Amniotic stem cell (primary cell): ENCODE measurements at places on chromosomes 5 and 9.

DNA sequence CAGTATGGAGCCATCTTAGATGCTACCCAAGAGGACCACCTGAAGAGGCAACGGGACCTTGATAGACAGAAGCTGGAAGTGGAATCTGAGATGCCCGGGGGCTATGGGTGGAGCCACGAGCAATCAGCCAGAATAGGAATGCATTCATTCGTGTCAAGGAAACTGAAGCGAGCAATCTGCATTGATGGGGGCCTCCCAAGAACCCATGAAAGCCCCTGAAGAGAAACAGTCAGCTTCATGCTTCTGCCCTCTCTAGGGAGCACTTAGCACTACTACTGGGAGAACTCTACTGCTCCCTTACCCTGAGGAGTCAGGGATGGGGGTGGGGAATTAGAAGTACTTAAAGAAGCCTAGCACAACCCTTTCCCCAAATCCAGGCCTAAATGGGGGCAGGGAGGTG, 51.9 kb upstream of the TCERG1 start:
- no peak for DNase-seq

GRCh38 chr5:154516475-154516874, 38.4 kb upstream of the HAND1 start:
- no peak for DNase-seq

- DNase-seq: no peak
These were observed 34.8 kb upstream of the IFNK start for GRCh38 chr9:27489087-27489876.

DNA sequence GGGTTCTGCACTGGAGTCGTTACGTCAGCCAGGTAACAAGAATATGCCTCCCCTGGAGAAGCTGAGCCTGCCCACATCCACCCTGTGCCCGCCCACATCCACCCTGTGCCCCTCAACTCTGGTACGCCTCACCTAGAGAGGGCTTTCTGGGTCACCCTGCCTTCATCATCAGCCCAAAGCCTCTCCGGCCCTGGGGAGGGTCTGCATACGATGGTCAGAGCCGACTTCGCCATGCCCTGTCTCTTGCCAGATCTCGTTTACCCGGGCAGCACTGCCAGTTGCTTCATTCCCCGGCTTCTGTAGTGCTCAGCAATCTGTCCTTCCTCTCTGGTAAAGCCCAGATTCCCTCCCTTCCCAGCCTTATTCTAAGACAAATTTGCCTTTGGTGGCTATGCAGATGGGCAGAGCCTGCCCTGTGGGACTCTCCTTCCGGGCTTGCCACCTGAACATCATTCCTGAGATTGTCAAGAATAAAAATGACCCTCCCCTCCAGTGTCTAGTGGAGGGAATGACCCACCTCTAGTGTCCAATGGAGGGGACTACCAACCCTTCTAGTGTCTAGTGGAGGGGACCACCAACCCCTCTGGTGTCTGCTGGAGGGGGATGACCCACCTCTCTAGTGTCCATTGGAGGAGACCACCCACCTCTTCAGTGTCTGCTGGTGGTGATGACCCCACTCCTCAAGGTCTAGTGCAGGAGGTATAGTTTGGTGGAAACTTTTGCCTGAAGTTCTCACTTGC, 3.4 kb downstream of the PLEKHG4B start:
- DNase-seq: no peak

- no peak for DNase-seq
These were observed 98.7 kb downstream of the CDK5RAP2 start for GRCh38 chr9:120481248-120481647.

DNA sequence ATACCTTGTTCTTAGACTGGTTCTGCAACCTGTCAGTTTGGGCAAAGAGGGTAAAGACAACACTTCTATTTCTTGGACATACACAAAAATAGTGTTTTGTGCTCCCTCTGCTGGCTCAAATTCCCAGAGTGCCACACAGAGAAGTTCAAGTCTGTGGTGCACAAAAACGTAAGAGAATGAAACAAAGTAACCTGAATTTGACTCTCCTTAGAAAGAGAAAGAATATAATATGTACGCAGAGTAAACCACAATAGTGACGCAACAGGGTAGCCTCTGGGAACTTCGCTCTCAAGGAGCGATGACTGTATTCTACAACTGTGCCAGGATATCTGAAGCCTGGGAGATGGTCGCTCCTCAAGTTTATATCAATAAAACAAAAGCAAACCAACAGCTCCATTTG, 18.5 kb downstream of the DDX31 start:
- DNase-seq: no peak

DNA sequence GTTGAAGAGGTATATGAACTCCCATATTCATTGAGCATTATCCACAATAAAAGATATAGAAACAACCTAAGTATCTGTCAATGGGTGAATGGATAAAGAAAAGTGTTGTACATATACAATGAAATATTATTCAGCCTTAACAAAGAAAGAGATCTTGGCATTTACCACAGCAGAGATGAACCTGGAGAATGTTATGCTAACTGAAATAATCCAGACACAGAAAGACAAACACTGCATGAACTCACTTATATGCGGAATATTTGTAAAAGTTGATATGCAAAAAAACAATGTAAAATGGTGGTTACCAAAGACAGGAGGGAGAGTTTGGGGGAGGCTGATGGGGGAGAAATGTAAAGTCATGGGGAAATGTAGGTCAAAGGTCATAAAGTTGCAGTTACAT, 278.7 kb downstream of the ZNF608 start:
- no peak for DNase-seq

DNA sequence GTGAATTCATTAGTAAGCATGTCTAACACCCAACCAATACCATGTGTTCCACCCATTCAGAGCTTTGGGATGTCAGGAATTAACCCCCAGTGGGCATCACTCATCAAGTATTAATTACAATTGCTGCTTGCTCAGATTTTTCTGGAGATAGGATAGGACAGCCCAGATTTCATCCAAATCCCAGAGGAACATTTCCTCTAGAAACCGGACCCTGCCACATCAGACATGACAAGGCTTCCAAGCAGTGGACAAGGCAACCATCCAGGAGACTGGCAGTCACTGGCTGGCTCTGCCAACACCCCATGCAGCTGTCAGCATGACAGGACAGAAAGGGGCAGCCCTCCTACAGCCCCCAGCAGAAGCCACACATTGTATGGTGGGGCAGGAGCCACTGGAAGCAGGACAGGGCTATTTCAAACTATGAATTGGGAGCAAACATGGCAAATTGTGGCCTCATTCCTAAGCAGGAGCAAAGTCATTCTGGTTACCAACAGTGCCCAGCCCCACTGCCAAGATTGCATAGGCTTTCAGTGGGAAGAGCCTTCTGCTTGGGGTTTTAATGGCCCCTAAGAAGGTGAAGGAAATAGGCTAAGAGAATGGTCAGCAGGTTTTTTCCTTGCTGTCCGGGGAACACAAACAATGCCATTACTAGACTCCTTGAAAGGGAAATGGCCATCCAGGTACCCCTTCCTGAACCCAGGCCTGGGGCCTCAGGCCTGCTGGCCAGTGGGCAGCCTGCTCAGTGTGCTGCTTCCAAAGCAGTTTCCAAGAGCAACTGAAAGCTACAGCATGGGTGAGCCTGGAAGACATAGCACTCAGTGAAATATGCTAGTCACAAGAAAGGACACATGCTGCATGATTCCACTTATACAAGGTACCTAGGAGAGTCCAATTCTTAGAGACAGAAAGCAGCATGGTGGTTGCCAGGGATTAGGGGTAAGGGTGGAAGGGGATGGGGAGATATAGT, 294.7 kb upstream of the SLC30A5 start:
- no peak for DNase-seq

- DNase-seq: no peak
These were observed 12.4 kb upstream of the RALGPS1 start for GRCh38 chr9:126902210-126902609.

GRCh38 chr9:68861436-68861835, 152.5 kb downstream of the PRKACG start:
- DNase-seq: no peak

- DNase-seq: no peak
These were observed 654.3 kb downstream of the CCDC171 start for GRCh38 chr9:16207161-16207560.

DNA sequence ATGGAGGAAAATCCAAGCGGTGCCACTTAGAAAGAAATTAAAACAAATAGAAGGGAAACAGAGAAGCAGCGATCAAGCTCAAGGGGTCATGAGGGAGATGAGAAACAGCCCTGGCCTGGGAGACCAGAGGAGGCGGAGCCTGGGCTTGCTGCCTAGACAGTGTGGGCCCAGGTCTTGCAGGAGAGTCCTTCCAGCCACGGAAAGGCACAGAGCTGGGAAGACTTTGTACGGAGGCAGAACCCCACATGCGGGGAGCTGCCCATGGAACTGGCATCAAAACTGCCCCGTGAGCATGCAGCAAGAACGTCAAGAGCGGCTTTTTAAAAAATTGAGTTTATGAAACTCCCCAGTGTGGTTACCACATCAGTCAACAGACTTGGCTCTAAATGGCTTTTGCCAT, 119.4 kb downstream of the IRX1 start:
- DNase-seq: no peak

DNA sequence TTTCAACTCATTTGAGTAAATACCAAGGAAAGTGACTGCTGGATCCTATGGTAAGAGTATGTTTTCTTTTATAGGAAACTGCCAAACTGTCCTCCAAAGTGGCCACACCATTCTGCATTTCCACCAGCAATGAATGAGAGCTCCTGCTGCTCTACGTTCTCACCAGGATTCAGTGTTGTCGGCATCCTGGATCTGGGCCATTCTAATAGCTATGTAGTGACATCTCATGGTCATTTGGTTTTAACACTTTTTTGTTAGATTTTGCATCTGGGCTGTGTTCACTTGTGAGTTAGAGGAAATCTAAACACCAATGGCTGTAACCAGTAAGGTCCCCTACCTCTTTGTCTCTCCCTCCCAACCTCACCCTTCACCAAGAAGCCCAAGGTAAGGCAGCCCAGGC, 115.9 kb downstream of the ATPSCKMT start:
- DNase-seq: no peak

DNA sequence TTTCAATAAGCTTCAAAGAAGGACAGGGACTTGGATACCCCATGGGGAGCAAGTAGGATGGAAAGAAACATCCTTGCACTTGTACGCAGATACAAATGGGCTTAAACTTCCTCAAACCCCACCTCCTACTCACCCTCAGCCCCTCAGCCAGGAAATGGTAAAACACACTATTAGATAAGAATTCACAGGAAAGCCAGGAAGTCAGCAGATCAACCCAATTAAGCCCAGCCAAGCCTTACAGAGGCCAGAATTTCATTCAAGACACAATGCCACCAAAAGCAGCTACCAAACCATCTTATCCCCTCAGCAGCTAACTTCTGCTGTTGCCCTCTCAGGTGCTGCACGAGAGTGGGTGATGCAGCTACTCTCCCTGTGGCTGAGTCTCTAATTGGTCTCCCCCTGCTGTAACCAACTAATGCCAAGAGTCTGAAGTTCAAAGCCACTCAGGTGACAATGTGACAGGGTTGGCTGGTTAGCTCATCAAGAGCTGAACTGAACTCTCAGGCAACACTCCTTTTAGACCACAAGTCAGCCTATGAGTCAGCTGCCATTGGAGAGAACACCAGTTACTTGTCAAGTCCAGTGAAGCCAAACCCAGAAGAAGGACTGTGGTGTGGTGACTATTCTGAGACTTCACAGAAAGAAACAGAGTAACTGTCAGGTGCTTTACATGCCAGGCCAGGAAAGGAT, 201.9 kb downstream of the ZNF608 start:
- no peak for DNase-seq

- DNase-seq: no peak
These were observed 1.1 kb downstream of the DMRTA1 start for GRCh38 chr9:22447618-22448305.

DNA sequence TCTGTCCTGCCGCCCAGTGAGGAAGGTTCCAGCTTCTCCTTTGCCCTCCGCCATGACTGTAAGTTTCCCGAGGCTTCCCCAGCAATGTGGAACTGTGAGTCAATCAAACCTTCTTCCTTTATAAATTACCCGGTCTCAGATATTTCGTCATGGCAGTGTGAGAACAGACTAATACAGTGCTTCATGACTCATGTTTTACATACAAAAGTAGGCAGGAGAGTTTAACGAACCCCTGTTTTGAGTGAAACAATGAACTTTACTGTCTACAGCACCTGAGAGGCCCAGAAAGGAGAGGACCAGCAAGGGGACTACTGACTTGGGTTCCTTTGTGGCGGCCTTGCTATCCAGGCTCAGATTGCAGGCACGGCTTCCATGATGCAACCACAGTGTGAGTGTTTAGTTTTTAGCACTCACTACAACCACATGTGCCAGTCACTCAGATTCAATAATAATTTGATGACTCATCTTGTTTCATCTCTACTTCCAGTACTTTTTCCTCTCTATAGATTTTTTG, 139.1 kb upstream of the CLINT1 start:
- no peak for DNase-seq

- no peak for DNase-seq
These were observed 516.3 kb upstream of the ZNF608 start for GRCh38 chr5:125262782-125263181.

DNA sequence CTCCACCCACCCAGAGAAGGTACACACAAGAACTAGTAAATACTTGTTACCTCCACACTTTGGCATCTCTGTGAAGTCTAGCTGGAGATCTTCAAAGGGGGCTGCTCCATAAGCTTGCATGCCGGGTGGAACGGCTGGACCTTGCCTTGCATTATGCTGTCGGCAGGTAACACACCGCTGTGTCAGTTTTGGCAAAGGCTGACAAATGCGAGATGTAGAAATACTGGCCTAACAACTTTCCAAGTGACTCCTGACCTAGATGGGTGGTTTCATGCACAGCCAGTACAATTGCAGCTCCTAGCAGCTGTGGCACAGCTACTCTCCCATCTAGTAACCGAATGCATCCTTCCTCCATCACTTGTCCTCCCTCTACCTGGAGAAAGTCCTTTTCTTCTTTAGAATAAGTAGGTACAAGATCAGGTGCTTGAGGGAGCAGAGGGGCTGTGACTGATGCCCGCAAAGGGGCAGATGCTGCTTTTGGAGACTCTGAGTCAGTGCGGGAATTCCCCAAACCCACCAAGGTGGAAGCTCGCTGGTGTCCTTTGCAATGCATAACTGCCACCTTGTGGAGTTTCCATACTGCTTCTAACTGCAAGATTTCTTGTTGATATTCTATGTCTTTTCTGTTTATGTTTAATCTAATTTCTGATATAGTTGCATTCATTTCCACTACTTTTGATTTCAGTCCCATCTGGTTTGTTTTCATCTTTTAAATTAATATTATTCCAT, 78.4 kb downstream of the TMEM161B start:
- no peak for DNase-seq

GRCh38 chr9:71519098-71519696, 249.1 kb downstream of the CEMIP2 start:
- DNase-seq: no peak

- no peak for DNase-seq
These were observed 158.3 kb upstream of the PITX1 start for GRCh38 chr5:135192351-135192750.

DNA sequence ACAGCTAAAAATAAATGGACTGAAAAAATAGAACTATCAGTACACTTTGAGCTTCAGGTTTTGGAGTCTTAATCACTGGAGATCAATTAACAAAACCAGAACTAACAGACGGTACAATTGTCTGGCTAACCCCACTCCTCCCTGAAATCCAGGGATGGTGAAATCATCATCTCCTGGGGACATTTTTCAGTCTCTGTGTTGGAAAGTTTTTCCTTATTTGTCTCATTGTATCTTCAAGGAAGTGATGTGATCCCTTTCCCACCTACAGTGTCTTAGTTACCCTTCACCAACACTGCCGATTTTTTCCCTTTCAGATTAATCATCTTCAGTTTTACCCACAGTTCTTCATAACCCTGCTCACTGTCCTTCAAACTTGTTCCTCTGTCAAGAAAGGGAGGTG, 81.9 kb downstream of the MAP1B start:
- no peak for DNase-seq

GRCh38 chr5:1911773-1912235, 29.1 kb upstream of the IRX4 start:
- DNase-seq: no peak

GRCh38 chr5:171323806-171324632, 15.0 kb downstream of the TLX3 start:
- no peak for DNase-seq
